AG10803 (cell line): ENCODE measurements at places on chromosomes 13 and 19.

DNA sequence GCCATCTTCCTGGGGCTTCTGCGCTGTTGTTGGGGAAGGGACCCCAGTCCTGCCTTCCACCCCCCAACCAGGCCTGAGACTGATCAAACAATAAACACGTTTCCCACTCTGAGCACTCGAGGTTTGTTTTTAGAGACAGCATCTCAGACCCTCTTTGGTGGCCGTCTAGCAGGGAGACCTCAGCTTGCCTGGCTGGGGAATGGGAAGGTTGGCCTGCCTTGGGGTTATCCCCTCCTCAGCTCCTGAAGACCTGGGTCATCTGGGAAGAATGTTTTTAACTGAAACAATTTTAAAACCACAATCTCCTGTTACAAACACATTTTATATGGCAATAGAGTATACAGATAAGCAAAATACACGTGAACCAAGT, 2.0 kb downstream of the ZNF581 start:
- no peak for DNase-seq

DNA sequence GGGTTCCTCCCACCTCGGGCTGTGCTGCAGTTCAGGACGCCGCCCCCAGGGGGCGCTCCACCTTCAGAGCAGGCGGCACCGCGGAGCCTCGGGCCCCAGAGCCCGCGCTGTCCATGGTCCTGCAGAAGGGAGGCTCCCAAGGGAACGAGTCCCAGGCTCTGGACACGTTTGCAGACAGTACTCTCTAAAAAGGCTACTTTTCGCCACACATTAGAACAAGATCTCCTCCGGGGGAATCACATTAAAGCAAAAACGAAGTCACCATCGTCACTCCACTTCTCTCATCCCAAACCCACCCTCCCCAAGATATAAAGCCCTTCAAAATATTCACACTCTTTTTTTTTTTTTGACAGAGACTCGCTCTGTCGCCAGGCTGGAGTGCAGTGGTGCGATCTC, 4.6 kb upstream of the SIGLEC10 start:
- peak; percentile 64 for DNase-seq

- peak; percentile 82 for DNase-seq
Observed at GRCh38 chr19:6800991-6801484, 28.5 kb downstream of the VAV1 start.

DNA sequence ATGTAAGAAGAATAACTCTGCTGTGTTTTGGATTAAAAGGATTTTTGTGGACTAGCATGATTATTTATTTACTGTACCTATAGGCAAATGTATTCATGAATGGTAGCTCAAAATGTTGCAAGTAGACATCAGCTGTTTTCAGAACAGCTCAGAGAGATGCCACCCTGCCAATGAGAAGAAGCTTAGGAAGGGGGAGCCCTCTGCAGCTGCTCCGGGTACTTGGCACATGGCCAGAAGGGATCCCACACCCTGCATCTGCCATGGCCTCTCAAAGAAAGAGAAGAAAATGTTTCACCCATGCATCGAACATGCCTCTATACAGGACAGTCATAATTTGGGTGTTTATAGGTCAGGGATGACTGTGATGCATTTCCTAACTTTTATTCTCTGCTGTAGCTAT, 30.5 kb upstream of the MBNL2 start:
- DNase-seq, result no peak

DNA sequence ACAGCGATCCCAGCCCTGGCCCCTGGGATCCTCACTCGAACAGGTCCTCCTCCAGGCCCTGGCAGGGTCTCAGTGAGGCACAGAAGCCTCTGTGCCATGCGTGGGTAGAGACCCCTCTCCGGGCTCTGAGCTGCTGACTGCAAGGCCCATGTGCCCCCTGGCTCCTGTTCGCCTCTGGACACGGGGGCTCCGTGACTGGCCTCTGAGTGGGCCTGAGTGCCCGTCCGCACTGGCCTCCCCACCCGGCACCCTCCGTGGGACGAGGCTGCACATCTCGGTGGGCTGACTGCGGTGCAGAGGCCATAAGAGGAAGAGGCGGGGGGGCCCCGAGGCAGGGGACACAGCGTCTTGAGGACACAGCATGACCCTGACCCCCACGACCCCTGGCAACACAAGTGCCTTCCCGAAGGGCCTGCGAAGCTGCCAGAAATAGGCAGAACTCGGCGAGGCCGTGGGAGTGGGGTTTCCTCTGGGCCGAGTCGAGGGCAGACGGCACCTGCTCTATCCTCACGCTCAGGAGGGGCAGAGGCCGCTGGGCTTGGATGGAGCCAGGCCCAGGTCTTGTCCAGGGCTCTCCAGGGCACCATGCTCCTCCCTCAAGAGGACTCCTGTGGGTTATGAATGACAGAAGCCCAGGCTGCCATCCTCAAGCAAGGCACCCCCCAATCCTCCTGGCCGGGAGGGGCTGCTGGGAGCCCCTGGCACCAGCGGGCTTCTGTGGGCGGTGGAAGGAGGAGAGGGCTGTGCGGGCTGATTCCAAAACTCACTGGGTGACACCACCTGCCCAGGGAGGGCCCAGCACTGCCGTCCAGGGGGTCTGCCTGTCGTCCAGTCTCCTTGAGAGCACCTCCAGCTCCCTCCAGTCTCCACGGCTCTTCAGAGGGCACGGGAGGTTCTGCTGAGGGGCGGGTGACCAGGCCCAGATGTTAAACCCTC, 52.6 kb downstream of the RASA3 start:
- no peak for DNase-seq

DNA sequence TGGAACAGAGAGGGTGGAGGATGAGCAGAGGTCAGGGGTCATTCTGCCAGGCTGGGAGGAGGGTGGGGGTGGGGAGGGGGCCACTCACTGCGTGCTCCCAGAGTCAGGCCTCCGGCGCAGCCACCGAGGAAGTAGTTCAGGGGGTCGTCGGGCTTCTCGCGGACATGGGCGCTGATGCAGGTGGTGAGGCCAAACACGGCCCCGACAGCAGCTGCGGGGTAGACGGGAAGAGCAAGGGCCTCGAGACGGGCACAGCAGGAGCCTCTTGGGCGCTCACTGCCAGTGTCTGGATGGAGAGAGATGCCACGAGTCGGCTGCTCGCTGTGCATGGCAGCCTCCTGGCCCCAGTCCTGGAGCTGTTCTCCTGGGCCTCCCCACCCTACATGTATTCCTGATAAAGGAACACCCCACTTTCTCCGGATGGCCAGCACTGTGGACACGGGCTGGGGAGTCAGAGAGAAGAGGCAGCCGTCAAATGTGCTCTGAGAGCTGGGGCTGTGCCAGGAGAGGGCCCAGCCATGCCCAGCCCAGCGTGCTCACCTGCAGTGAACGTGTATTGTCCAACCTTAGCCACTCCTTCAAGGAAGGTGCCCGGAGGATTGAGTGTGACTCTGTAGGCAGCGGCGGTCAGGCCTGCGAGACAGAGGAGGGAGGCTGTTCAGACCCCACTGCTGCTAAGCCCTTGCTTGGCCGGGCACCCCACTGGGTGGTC, 7.1 kb downstream of the NDUFA11 start:
- no peak for DNase-seq

GRCh38 chr19:53002479-53002878, 11.2 kb upstream of the ERVV-1 start:
- no peak for DNase-seq

- no peak for DNase-seq
Observed at GRCh38 chr19:43300206-43300605, 30.9 kb upstream of the PSG9 start.

GRCh38 chr13:72113076-72113475, 246.1 kb upstream of the DACH1 start:
- no peak for DNase-seq

DNA sequence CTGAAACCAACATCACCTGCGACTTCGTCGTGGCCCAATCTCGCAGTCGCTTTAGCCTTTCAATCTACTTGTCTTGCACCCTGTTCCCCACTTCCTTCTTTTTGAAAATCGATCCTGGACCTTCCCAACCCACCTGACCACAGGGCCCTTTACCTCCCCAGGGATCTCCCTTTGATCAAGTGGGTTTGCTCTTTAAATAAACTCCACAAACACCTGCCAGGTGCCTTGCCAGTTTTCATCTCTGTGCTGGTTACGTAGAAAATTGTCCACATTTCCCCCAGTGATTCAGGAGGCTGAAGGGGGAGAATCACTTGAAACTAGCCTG, 14.5 kb upstream of the RAB20 start:
- DNase-seq, result no peak

DNA sequence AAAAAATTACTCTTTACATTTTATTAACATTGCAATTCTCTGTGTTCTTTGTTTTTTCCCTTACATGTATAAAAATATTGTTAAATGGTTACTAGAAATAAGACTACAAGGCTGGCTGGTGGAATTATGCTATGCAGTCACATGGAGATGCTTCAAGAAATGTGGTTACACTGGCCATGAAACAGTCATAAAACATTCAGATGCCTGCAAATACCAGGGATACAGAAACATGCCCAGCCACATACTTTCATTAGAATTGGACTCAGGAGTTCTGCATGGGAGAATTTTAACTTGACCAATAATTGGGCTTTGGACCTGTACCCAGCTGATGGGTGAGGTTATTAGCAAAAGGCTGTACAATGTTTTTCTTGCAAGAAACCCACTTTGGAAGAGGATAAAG, 1407.7 kb upstream of the SLC10A2 start:
- no peak for DNase-seq

DNA sequence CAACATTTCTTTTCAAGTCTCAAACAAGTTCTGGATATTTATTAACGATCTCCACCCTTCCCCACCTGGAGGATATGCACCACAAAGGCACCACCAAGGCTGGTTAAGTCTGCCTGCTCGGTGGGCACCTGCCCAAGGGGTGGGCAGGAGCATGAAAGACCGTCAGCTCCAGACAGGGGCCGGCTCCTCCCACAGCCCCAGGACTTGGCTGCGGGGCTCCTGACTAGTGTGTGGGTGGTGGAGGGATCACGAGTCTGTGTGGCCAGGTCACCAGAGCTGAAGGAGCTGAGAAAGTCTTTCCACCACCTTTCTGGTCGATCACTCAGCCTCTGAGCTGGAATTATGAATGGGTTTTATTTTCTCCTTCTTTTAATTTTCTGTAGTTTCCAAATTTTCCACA, 7.8 kb downstream of the SLC7A1 start:
- no peak for DNase-seq

DNA sequence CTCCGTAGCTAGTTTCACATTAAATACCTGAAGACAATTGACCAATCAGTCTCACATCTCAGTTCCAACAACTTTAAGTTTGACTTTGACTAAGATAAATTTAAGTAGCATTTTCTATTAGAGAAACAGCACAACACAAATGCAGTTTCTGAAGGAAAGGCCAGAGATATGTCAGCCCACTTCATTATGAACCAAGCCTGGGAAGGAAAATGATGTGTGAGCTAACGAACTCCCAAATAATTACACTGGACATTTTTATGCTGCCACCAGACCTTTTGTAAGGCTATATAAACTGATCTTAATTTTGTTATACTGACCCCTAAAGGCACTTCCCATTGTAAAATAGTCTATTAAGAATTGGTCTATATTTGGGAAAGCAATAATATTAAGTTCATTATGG, 57.9 kb upstream of the DACH1 start:
- DNase-seq, result no peak

GRCh38 chr13:97934590-97934989, 18.9 kb upstream of the IPO5 start:
- DNase-seq, result no peak

- DNase-seq, result no peak
Observed at GRCh38 chr13:103510007-103510535, 443.9 kb upstream of the SLC10A2 start.

- peak; percentile 73 for DNase-seq
Observed at GRCh38 chr19:40598121-40598917, 2.9 kb upstream of the LTBP4 start.

GRCh38 chr13:109684824-109685202, 101.6 kb downstream of the IRS2 start:
- DNase-seq, result no peak

DNA sequence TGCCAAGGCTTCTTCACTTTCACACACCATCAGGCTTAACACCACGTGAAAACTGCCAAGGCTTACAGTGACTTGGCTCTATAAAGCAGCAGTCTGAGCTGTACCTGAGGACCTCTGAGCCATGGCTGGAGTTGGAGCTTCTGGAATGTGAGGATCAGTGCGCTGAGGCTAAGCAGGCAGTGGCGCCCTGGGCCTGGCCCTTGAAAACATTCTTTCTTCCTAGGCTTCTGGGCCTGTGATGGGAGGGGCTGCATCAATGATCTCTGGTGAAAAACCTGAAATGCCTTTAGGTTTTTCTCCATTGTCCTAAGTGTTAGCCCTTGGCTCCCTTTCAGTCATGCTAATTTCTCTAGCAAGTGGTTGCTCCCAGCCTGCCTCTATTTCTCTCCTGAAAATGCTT, 192.5 kb upstream of the PCDH20 start:
- no peak for DNase-seq

- DNase-seq, result no peak
Observed at GRCh38 chr13:45584816-45585215, 30.7 kb downstream of the ERICH6B start.

DNA sequence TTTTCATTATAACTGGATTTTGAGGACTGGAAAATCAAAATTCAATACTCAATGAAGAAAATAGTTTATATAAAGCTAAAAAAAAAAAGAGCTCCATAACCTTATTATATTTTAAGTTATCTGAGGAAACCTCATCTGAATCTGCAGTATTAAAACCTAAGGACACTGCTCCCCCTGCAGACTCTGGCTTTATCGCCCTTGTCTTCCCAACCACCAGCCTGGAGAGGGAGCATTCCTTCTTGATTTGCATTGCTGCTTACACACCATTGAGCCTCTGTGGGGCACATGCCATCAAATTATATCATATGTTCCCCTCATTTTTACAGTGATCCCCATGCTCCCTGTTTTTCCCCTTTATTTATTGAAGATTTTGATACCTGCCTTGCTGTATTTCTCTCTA, 871.4 kb upstream of the GPC6 start:
- no peak for DNase-seq

GRCh38 chr13:99845161-99845874, 126.2 kb downstream of the ZIC5 start:
- DNase-seq, result no peak

- peak; percentile 54 for DNase-seq
Observed at GRCh38 chr19:46482631-46483030, 11.3 kb upstream of the PNMA8A start.

GRCh38 chr13:112204346-112205327, 137.7 kb downstream of the SOX1 start:
- no peak for DNase-seq

GRCh38 chr13:76890021-76890420, 3.8 kb upstream of the KCTD12 start:
- DNase-seq, result peak; percentile 46

- no peak for DNase-seq
Observed at GRCh38 chr19:10510301-10510802, 6.9 kb downstream of the S1PR5 start.

DNA sequence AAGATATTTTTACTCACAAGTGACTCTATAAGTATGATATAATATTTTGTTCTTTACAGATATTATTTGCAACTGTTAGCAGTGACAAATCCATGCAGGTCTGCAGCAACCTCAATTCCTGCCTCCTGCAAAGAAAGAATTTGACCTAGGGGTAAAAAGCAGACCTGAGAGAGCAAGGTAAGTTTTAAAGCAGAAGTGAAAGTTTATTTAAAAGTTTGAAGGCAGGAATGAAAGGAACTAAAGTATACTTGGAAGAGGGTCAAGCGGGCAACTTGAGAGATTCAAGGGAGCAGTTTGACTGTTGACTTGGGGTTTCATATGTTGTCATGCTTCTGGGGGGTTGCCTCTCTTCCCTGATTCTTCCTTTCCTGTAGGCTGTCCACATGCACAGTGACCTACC, 520.1 kb upstream of the PCDH20 start:
- no peak for DNase-seq
